ENCODE measurements at places on chromosomes 2 and 18. TPM values are rescaled to one million over a fixed set of nuclear protein-coding genes. Genes with fewer than 3 reads are reported as not detected.

DNA sequence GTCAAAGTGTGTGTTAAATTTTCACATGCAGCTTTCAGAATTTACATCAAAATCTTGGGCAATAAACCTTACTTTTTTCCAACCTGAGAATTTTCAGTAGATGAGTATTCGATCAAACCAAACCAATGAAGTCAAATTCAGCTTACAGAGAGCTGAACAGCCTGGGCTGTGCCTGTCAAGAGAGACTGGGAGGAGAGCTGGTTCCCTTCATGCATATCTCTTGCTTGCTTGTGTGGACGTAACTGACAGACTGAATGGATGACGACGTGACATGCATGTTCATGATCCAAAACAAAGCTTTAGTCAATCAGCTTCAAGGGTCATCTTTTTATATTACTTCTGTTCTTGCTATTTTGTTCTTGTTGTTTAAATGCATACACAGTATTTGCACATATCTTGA lies 145.2 kb downstream of the GALNT3 start:
- DNase-seq, result no peak

DNA sequence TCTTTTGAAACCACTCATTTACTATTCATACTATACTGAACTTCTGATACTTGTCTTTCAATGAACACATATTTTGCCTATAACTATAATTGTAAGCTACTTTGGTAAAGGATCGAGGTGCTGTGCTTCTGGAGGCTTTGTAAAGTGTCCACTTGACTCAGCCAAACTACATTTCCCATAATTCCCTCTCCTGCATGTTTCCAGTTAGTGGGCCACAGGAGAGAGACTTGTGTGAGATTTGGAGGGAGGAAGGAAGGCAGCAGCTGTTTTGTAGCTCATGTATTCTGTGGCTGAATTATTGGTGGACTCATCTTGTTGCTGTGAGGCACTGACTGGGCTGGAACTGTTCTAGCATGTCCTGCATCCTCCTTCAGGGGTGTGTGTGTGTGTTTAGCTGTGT lies 328.8 kb downstream of the ARL6IP6 start:
- no peak for DNase-seq

GRCh38 chr18:71505526-71505925 lies 1038.6 kb downstream of the CBLN2 start:
- no peak for DNase-seq

The TDRD15 gene
- 3.8 TPM for total RNA-seq

GRCh38 chr2:236840857-236841256 lies 244.8 kb upstream of the COPS8 start:
- DNase-seq, result no peak

- no peak for DNase-seq
Measured at GRCh38 chr2:200747668-200748618, 63.8 kb upstream of the BZW1 start.

GRCh38 chr2:26767894-26768487 lies 3.9 kb downstream of the SLC35F6 start:
- no peak for DNase-seq

The HAAO gene
- total RNA-seq, result 10.6 TPM

Measured in urinary bladder (tissue), 4 donors.